ENCODE measurements at places on chromosomes 1 and 21.

DNA sequence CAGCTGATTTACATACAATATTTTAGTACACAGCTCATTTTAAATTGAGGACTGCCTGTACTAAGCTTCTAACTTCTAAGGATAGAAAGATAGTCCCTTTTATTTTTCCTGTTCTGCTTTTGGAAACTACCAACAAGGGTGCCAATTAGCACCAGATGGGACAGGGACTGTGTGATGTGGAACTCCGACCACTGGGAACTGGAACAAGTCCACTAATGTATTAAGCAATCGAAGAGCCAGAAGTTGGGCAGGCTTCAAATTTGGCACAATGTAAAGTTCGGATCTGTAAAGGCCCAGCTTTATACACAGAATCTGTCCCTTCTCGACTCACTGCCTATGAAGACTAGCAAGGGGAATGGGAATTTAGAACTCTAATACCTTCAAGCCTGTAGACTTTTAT, 149.3 kb downstream of the ZC3H11B start:
- peak; percentile 13 for DNase-seq

DNA sequence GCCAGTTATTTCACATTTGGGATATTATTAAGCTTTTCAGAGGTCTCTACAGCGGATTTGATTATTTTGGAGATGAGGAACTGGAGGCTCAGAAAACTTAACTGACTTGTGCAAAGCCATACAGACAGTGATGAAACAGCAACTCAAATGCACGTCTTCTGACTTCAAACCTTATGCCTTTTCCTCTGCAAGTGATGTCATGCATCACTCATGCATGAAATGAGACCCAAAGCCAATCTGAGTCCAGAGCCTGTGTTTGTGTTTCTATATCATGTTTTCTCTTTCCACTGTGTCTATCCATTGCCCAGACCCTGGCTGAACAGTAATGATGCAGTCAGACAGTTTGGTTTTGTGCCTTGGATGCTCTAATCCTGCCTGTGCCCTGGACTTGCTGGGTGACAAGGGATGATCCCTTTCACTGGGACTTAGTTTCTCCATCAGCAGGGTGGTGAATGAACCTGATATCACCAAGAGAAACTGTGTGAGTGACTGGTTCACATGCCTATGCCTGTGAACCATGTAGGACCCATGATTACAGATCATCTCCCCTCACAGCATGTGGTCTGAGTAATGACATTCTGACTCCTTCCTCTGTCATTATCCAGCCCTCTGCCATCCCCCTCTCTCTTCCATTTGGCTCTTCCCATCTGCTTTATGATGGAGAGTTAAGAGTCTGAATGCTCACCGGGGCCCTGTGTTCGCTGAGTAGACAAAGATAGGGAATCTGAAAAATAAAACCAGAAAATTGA, 33.4 kb downstream of the SLAMF6 start:
- DNase-seq, result no peak

GRCh38 chr1:8285103-8285502, 32.8 kb upstream of the SLC45A1 start:
- no peak for DNase-seq

DNA sequence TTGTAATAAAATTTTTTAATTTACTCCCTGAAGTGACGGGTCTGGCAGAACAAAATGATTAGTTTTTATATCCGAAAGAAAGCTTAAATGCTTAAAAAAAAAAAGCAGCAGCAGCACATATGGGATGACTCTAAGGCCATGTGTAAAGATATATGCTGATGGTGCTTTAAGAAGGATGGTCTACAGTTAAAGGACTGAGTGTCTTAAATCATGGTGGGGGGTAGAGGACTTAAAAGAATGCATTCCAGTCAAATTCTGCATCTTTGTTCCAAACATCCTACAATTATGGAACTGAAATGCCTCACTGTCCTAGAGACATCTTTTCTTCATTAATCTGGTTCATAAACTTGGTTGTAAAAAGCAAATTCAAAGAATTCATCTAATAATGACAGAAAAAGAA, 7.0 kb downstream of the KDM5B start:
- no peak for DNase-seq

DNA sequence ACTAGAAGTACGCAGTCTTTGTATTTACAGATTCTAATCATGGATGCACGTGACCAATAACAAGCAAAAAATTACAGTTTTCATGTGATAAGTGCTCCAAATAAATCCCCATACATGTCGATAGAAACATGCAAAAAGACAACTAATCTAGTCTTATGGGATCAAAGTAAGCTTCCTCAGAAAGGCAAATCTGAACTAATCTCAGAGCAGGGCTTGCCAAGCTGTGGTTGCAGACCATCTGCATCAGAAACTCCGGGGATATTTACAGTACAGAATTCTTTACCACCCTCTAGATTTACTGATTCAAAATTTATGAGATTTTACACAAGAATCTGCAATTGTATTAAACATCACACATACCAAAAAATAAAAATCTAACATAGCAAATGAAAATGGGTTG, 1435.5 kb downstream of the MRPL39 start:
- no peak for DNase-seq

GRCh38 chr1:75265792-75266191, 131.6 kb downstream of the LHX8 start:
- peak; percentile 30 for DNase-seq

GRCh38 chr1:206715120-206715519, 30.4 kb downstream of the MAPKAPK2 start:
- no peak for DNase-seq

- DNase-seq, result no peak
These were observed 26.2 kb upstream of the B3GALT2 start for GRCh38 chr1:193212637-193213036.

- DNase-seq, result no peak
These were observed 29.4 kb upstream of the RBM34 start for GRCh38 chr1:235190431-235190830.

DNA sequence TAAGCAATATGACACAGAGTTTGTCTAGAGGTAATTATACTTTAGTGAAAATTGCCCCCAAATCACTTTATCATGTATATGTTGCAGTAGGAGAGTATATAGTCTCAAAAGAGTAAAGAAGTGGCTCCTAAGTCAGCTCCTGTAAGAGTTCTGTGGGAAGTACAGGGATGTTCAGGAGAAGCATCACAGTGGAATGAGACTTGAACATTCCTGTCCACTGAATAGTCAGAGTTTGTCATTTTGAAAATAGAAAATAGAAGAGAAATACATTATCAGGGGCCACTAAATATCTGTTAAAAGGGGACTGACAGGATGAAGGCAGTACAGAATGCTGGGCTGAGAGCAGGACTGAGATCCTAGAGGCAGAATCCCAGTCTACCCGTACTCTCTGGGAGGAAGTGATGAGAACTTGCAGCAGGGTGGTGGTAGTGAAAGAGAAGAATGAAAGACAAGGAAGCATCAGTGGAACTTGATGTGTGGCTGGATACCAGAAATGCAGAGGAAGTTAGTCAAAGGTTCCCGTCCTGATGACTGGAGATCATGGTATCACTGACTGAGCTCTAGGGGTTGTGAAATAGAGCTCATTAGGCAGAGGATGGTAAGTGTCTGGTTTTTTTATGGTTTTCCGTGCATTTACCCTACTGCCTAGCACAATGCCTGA, 153.4 kb downstream of the FMN2 start:
- no peak for DNase-seq

DNA sequence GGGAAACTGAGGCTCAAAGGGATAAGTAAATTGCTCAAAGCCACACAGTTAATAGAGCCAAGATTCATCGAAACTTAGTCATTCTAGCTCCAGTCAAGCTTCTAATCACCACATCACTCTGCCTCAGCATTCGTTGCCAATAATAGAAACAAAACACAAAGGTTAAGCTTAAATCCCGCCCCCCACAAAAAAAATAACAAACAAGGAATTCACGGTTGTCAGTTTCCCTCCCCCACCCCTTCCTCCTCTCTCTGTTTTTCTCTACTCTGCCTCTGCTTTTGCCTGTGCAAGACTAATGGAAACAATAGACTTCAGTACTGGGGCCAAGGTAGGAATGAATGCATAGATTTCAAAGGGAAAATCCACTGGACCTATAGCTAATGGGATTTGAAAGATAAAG, 70.7 kb upstream of the ZNF644 start:
- no peak for DNase-seq

DNA sequence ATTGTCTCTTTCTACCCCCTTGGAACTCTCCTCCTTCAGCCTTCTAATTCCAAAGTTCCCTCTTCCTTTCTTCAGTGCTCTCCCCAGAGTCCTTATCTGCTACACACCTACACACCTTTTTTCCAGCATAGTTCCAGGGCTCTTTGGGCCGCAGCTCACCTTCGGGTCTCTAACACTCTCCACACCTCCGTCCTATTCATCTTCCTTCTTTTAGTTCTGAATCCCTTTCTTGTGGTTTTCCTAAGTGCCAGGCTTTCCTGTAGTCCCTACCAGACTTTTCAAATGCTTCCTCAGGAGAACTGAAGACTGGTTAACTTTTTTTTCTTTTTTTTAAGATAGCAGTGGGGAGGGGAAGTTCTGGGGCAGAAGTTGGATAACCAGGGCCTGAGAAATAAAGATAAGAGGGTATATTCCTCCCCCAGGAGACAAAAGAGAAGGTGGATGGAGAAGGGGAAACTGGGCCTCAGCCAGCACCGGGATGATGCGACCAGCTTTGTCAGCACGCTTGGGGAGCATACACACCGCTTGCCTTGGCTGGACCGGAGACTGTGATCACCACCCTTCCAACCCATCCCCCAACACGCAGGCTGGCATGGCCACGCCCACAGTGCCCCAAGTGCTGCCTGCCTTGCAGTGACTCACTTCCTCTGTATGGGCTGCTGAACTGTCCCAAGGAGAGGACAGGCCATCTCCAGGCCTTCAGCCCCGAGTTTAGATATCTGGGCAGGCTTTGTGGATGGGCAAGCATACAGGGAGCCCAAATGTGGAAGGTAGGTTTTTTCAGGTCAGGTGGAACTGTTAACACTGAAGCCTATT, 2.5 kb upstream of the CERS2 start:
- peak; percentile 68 for DNase-seq

DNA sequence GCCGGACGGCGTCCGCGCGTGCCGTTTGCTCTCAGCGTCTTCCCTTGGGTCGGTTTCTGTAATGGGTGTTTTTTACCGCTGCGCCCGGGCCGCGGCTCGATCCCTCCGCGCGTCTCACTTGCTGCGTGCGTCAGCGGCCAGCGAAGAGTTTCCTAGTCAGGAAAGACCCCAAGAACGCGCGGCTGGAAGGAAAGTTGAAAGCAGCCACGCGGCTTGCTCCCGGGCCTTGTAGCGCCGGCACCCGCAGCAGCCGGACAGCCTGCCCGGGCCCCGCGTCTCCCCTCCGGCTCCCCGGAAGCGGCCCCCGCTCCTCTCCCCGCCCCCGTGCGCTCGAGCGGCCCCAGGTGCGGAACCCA, 159.8 kb downstream of the RUNX1 start:
- no peak for DNase-seq

- no peak for DNase-seq
These were observed 6.5 kb upstream of the THEMIS2 start for GRCh38 chr1:27865821-27866220.

GRCh38 chr1:87560601-87561360, 232.1 kb downstream of the LMO4 start:
- DNase-seq, result no peak

DNA sequence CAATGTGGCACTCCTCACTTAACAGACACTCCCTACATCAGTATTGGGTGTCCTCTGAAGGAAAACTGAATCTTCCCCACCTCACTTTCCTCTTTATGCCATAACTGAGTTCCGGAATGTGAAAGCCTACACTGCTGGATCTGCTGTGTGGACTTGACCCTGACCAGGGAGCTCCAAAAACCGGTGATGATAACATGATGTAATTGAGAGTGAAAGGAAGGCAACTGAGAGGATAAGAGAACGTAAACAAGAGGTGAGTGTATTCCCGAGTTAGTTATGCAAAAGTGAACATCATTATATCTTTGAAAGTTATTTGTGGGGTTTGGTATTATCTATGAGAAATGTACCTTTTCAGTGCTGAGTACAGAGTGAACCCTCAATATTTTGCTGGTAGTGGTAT, 1794.8 kb downstream of the MRPL39 start:
- no peak for DNase-seq

DNA sequence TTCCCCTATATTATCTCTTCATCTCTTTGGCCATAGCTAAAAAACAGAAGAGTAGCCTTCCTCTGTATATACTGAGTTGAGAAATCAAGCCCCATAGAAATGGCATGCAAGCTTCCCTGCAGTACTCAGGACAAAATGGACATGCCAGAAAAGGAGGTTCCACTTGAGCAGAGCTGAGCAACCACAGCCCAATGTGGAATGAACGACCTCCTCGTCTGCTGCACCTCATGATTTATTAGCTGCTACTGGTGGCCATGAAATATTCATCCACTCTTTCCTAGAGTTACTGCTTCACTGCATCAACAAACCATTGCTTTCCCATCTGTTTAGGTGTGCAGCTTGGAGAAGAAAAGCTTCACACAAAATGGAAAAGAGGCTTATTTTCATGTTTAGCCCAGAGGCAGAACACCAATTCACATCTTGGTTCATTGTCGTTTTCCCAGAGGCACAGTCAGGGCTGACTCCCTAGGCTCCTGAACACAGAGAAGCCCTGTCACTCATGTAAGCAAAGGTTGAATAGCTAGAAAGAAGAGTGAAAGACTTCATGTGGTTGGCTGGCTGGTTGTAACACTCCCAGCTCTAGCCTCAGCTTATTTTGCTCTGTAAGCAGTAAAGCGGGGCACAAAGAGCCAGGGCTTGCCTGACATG, 148.0 kb downstream of the TSEN15 start:
- DNase-seq, result no peak

DNA sequence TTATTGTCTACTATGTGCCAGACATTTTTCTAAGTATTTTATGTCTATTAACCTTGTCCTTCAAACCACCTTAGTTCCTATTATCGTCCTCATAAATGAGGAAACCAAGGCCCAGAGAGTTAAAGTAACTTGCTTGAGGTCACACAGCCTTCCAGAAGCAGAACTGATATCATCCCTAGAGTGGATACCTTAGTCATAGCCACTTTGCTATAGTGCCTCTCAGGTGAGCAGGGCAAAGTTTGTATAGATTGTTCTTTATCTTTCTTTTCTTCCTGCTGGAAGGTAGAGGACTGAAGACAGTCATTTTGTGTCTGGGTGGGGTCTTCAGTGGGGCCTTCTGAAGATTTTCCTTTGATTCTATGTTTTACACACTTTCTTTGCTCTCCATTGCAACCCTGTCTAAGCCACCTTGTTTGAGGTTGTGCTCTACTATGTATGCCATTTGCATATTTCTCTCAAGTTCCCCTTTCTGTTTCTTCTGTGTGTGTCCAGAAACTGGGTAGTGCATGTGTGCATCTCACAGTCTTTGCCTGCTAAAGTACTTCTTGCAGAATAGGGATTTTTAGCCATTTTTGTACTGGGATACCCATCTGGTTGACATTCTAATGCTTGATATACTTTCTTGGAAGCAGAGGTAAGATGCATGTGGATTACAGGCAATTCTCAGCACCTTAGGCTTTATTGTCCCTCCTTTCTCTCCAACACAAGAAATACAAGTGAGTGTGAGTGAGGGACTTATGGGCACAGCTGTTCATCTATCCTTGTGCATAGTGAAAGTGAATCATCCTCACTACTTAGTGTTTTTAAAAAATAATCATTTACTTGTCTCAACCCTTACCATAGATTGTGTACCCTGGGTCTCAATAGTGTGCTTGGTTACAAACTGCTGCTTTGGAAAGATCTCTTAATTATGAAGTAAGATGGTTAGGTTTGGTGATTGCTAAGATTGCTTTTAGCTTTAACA, 207.6 kb upstream of the HMCN1 start:
- DNase-seq, result no peak

Measured in midbrain (tissue), 1 donor.